Suppressor macrophage treated with lipopolysaccharide for 1 hour (primary cell): ENCODE measurements at places on chromosomes 5 and 9.

DNA sequence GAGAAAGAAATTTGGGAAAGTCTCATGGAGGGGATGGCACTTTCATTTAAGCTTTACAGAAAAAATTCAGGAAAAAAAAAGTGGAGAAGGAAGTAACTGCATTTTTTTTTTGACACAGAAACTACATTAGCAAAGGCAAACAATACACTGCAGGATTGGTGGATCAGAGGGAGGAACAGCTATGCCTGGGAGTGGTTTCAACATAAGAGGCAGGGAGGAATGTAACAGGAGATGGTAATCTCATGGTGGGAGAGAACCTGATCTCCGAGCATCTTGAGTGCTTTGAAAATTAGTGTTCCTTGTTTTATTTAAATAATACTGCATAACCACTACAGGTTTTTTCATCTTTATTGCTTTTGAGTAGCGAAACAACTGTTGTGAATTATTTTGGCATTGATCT, 249.4 kb downstream of the FAM170A start:
- no peak for DNase-seq

DNA sequence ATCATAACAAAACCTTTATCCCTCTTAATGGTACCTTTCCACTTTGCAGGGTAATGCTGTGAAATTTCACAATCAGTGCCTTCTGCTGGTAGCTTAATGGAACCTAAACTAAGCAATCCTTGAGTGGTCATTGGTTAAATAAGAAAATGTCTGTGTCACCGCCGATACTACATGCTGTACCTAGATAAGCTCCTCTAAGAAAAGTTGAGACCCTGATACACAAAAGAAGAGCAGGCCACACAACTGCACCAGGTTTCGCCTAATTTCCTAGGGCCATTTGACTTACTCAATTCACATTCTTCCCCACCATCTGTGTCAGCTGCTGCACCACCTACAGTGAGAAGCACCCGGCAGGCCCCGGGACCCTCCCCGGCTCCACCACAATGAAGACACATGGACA, 9.0 kb upstream of the EDF1 start:
- DNase-seq, result no peak

- no peak for DNase-seq
These were observed 26.6 kb downstream of the DUSP1 start for GRCh38 chr5:172744123-172745104.

DNA sequence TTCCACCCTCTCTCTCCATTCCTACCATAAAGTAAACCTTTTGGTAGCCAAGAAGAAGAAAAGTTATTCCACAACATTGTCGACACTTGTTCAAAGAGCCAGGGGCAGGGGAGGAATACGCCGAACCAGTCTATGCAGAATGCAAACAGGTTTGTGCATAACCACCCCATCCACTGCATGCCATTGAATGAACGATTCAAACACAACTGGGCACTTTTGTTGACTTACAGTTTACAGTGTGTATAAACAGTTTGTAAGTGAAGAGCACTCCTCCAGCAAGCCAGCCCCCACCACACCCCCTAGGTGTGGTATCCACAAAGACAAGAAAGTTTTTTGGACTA, 6.8 kb upstream of the S1PR3 start:
- DNase-seq, result no peak

DNA sequence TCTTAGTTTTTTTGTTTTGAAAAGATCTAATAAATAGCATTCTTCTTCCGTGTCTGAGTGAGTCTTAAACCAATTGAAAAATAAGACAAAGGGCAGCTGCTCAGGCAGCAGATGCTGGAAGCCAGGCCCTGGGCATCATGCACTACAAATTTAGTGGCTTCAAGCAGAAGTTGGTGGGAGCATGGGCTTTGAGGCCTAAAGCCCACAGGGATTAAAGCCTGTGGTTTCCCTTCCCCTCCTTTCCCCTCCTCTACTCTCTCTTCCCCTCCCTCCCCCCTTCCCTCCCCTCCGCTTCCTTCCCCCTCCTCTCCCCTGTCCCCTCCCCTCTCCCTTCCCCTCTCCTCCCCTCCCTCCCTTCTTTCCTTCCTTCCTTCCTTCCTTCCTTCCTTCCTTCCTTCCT, 20.1 kb upstream of the KIF4B start:
- DNase-seq, result no peak

DNA sequence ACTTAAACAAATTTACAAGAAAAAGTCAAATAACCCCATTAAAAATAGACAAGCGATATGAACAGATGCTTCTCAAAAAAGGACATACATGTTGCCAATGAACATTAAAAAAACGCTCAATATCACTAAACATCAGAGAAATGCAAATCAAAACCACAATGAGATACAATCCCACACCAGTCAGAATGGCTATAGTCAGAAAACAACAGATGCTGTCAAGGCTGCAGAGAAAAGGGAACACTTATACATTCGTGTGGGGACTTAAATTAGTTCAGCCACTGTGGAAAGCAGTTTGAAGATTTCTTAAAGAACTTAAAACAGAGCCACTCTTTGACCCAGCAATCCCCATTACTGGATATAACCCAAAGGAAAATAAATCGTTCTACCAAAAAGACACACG, 10.8 kb downstream of the OR13F1 start:
- no peak for DNase-seq

DNA sequence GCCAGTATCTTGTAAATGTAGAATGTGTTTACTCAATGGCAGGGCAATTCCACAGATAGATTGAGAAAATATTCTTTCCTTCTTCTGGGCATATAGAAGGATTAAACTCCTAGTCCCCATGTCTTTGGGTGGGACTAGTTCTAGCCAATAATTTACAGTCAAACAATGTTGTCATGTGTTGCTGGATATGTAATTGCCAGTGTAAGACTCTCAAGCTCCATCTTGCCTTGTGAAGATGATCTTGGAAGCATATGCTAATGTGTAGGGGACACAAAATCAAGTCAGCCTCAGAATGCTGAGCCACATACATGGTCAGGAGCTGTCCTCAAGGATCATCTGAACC, 386.9 kb downstream of the CETN3 start:
- no peak for DNase-seq

- DNase-seq, result no peak
These were observed 67.1 kb upstream of the CLINT1 start for GRCh38 chr5:157925786-157926671.

DNA sequence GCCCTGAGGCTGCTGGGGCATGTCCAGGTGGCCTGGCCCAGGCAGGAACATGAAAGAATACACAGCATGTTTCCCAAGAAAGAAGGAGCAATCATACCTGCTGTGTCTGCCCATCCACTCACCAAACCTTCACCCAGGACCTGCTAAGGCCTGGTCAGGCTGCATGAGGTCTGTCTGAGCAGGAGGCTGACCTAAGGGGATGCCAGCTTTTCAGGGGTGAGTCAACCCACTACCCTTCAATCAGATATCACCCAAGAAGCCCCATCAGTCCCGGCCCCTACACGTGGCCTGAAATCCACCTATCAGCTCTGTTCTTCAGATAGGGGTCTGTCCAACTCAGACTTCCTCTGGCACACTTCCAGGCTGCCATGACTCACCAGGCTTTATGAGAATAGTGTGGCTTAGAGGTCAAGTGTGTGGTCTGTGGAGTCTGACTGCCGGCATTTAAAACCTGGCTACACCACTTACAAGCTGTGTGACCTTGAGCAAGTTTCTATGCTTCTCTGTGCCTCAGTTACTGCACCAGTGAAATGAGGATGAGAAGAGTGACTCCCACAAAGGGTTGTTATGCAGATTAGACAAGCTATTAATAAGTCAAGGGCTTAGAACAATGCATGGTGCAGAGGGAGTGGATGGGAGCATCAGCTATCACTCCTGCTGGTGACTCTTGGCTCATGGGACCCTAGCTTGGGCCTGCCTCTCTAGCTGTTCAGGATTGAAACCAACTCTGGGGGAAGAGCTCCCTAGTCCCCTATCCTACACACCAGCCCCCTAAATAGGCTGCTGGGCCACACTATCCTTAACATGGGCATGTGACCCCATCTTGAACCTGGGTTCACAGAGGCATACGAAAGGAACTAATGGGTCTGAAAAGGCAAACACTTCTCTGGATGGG, 130.3 kb downstream of the PAX5 start:
- DNase-seq, result peak; percentile 27

DNA sequence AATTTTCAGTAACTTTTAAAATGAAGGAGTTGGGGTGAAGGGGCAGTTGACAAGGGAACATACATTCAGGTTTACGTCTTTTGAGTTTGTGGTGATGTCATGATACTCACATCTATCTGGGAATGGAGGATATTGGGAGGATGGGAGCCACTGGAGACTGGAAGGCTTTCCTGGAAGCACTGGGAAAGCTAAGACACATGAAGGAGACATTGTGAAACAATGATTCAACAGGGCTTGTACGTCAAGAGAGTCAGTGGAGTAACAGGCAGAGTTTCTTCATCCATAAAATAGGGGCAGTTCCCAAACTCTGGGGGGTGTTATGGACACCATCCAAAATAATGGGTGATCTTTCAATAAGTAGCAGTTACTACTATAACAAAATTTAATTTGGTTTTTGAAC, 572.8 kb downstream of the CCDC171 start:
- no peak for DNase-seq

DNA sequence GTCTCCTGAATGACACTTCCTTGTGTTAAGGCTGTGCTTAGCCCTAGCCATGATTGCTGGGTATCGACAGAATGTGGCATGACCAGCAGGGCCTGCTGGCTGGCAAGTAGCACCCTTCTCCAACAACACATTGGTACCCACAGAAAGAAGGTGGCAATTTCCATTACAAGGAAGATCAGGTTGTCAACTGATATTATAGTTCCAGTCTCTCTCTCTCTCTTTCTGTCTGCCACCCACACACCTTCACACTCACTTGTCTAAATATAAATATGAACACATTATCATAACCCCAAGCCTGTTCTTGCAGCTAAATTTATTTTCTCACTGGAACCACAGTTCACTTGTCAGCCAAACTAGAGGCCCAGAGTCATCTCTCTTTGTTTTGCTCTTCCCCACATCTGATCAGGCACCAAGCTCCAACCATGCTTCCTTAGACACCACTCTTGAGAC, 408.1 kb upstream of the PIK3R1 start:
- DNase-seq, result no peak

GRCh38 chr9:14298601-14299022, 15.3 kb downstream of the NFIB start:
- no peak for DNase-seq

DNA sequence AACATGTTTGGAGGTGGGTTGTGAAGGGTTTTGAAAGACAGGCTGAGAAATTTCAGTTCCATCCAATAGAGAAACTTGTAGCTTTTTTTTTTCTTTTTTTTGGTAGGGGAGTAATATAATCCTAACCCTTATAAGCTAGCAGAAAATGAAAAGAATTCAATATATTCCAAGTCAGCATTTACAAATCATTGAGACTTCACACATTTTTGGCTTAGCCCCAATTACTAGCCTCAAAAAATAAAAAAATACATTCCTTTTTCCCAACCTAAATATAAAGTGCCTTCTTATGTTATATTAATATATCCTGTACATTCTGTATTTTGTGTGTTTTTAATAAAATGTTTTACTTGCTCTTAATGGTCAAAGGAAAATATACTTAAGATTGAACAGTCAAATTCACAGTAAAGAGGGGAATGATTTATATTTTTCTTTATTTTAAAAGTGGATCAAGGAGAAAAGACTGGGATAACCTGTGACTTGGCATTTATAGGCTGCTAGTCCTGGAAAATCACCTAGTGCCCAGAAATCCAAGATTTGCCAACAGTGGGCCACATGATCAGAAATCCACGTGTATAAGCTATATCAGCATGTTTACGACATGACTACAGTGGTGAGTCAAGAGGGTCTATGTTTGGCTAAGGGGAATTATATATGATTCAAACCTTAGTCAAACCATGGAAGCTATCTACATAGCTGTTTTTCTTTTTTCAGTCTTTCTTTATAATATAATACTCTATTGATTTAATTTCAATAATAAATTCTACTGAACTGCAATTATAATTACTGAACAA, 14.5 kb downstream of the HACD4 start:
- DNase-seq, result peak; percentile 58

DNA sequence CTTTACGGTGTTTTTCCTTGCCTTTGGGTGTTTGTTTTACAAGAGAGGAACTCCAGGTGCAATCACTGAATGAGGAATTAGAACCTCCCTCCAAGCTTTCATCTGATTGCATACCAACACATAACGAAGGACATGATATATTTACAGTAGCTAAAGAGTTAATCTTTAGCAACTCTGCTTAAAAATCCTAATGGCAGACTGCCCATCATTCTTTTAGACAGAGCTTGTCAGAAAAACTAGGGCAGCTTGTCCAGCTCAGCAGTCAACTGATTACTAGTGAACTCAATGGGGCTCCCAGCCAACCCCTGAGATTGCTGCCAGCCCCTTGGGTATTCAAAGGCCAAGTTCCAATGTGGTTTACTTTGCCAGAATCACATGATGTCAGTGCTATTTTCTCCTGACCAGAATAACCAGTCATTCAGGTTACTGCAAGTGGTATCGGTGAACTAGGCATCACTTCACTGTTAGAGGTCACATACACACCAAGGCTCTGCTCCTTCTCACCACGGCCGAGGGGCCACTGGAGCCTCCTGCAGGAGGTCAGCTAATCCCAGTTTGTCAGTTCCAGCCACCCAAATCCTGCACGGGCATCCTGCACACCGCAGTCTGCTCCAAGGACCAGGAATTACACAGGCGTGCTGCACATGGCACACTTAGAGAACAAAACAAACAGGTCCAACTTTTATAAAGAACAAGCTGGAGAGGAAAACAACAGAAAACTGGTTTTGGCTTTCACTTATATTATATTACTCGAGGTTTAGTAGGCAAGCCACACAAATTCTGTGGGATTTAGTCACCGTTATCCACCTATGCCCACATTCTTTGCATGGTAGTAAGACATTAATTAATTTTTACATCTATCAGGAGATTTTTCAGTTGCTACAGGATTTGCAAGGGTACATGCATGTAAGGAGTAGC, 62.5 kb downstream of the NFIB start:
- DNase-seq, result no peak

DNA sequence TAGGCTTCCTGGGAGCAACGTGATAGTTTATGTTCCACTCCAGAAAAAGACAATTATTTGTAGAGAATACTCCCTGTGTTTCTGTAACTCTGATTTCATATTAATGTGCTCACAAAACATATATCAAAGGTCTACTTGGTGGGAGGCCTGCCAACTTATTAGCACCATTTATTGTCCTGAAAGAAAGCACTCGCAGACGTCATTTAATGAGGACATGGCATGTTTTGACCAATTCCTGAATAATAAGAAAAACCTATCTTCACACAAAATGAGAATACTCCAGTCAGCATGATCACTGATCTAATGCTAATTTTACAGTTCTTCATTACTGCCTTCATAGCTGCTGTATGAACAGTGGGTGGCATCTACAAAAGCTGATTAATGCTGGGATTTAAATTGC, 46.4 kb upstream of the RASEF start:
- no peak for DNase-seq

GRCh38 chr9:112892981-112893380, 2.3 kb upstream of the SLC46A2 start:
- DNase-seq, result peak; percentile 36

DNA sequence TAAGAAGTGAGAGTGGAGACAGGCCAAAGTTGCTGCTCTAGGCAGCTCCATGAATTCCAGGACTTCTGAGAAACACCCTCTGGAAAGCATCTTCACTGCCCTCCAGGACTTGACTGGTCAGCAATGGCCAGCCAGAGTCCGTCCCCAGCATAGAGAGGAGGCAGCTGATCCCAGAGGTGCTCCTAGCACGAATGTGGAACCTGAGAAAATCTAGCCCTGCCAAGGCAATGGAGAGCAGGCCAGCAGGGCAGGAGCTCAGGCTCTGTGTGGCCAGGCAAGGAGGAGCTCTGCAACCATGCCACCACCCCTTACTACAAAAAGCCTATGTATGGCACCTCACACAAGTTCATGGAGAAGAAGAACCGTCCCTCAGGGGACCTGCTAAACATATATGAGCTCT, 56.1 kb upstream of the SPTLC1 start:
- no peak for DNase-seq

GRCh38 chr5:60482301-60482700, 217.7 kb downstream of the DEPDC1B start:
- no peak for DNase-seq
